Renal pelvis (tissue), 12 donors: ENCODE measurements at places on chromosomes 3 and 15.

GRCh38 chr3:14508505-14508819 lies 31.7 kb downstream of the GRIP2 start:
- DNase-seq: no peak

DNA sequence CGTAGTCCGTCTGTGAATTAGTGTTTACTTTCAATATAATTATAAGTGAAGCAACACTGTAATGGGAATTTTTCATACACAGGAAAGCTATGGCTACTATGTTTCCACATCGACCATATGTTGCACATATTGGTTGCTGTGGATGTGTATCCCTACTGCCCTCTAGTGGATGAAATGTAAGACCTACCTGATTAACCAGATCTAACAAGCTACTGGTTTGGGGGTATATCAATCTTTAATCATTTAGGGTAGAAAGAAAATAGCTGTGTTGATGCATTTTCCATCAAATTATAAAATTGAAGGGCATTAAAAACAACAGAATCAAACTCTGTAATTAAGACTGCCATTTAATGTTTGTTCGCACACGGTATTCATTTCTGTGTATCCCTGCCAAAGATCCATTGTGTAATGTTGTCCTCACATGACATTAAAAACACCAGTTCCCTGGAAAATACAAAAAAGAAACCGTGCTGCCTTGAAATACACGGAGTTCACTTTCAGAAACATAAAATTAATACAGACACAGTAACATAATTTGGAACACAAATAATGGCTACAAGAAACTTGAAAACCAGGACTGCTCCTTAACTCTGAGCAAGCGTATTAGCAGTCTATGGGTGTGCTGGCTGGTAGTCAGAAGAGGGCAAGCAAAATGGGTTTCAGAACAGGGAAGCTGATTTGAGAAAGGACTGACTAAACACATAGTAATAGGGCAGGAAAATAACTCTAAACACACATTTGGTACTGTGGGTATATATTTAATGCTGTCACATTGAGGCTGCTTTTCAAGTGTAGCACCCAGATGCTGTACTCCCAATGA lies 125.1 kb downstream of the TIGIT start:
- no peak for DNase-seq

DNA sequence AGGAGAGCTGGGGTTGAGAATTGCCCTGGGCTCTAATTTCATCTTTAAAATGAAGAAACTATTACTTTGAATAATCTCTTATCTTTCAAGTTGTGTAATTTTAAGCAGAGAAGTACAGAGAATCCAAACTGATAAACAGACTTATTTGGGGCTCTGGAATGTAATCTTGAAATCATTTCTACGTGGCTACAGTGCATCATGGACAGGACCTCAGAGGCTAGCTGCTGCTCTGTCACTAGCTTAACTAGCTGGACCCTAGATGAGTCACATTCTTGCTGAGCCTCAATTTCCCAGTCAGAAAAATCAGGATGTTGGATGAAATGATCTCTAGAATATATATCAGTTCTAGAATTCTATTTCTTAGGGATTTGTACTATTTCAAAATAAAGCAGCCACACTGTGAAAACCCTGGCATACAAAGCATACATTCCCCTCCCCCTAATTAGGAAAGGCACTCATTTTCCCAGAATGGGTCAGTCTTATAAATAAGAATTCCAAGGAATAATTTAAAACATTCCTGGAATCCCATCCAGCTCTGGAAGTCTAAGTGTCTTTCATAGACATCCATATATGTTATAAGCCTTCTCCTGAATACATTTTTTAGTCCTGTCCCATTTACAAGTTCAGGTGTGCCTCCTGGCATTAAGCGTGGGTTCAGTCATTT lies 47.2 kb downstream of the RASGRP1 start:
- no peak for DNase-seq

DNA sequence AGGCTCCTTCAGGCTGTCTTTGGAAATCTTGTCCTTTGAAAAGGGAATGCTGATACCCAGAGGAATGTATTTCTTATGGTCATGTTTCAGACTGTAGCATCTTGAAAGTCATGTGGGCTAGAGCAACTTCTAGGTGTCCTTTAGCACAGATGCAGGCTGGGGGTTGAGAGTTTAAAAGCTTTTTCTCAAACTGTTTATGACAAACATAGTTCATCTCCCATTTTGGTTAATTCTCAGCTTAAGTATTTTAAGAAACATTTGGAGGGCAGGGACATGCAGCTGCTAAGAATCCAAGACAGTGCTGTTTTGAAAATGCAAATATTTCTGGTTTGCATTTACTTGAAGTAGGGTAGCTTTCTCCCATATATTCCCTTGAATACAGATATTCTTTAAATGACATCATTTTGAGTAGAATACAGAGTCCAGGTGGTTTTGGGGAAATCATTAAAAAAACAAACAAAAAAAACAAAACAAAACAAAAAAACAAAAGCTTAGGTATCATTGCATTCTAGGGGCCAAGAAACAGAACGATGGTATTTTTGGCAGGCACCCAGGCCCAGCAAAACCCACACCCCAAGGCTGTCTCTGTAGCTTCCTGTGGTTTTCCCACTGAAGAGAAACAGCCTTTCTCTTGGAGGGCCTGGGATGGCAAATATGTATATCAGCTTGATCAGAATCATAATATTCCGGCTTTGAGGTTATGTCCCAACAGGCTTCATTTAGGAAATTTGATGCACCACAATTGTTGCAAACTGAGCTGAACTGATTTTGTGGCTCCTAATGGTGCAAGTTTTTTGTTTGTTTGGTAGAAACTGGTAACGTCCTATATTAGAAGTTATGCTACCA lies 120.0 kb downstream of the ATG7 start:
- no peak for DNase-seq

- no peak for DNase-seq
These were observed 105.0 kb upstream of the ICE2 start for GRCh38 chr15:60583946-60584345.

DNA sequence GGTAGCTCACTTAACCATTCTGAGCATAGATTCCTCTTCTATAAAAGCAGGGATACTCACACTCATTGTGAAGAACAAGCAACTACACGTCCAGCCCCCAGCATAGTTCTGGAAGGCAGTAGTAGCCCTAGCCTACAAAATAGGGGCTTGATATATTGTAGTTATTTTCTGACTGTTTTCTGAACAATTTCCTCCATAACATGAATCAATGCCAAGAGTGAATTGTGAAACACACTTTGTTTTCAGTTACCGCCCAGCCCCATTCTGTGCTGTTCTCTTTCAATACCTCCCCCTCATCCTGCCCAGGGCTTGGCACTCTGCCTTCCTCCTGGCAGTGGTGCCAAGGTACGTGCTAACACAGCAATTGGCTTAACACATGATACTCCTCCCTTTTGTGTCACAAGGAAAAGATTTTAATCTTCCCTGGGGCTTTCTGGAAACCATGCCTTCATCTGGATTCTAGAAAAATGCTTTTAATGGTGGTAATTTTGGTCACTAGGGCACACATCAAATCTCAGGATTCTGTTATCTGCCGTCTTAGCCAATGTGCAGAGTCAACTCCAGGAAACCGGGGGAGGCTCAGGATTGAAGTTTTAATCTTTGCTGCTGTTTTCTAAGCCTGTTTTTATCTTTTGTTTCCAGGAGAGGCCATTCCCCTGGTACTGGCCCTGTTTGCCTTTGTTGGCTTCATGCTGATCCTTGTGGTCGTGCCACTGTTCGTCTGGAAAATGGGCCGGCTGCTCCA lies 37.2 kb downstream of the IL20RB start:
- DNase-seq: no peak

- DNase-seq: no peak
These were observed 322.6 kb downstream of the THSD4 start for GRCh38 chr15:71437919-71438318.

- DNase-seq: no peak
These were observed 213.8 kb upstream of the FEZF2 start for GRCh38 chr3:62587169-62587568.

DNA sequence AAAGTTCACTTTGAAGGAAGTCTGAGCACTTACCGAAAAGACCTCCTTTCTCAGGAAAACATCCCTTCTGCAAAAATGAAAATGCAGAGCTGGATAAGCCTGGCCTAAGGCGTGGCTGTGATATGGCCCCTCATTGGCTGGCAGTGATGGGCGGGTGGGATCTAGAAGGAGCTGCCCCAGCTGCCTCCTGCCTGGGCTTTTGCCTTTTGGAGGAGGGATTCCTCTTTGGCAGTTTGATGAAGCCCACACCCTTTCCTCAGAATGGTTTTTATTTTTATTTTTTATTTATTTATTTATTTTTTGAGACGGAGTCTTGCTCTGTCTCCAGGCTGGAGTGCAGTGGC lies 4.0 kb upstream of the DZIP1L start:
- no peak for DNase-seq

- DNase-seq: no peak
These were observed 25.0 kb downstream of the CRYGS start for GRCh38 chr3:186519021-186519658.
